ENCODE measurements at places on chromosomes 3 and 15. TPM values are rescaled to one million over a fixed set of nuclear protein-coding genes. Genes with fewer than 3 reads are reported as not detected.
A peak's percentile ranks its signal among the peaks of the same experiment; 100 is the strongest.

KLHDC8B gene
- 54.6 TPM for total RNA-seq

GABRR3 gene
- total RNA-seq: not detected

ITIH4 gene
- total RNA-seq: 45.3 TPM

CCDC80 gene
- total RNA-seq: 27.1 TPM

MGLL gene
- total RNA-seq: 7.3 TPM

LRRIQ4 gene
- total RNA-seq: not detected

DNA sequence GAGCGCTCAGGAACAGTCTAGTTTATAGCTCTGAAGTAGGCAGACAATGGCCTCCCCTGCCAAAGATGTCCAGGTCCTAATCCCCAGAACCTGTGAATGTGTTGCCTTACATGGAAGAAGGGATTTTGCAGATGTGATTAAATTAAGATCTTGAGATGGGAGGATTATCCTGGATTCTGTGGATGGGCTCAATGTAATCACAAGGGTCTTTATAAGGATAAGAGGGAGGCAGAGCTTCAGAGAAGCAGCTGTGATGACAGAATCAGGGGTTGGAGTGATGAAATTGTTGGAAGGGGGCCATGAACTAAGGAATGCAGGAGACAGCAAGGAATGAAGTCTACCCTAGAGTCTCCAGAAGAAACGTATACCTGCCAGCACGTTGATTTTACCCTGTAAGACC lies 14.0 kb upstream of the GK5 start:
- no peaks in the 10 kb centered on the region for H3K36me3 ChIP-seq
- no peak overlapping the region for H3K27ac ChIP-seq
- H3K4me3 ChIP-seq: no peak overlapping the region
- H3K27me3 ChIP-seq: peaks cover 6% of the 10 kb centered on the region
- DNase-seq: no peak
- H3K4me1 ChIP-seq: peaks cover 7% of the 10 kb centered on the region

- H3K27ac ChIP-seq: peak overlapping the region; percentile 92
- DNase-seq: no peak
- no peak overlapping the region for H3K4me3 ChIP-seq
- no peaks in the 10 kb centered on the region for H3K27me3 ChIP-seq
These were observed 2.2 kb downstream of the TYRO3 start for GRCh38 chr15:41561104-41561776.

GRCh38 chr15:34808016-34808415 lies 12.7 kb upstream of the ACTC1 start:
- peaks cover 4% of the 10 kb centered on the region for H3K4me1 ChIP-seq
- DNase-seq: no peak
- no peak overlapping the region for H3K27ac ChIP-seq
- no peak overlapping the region for H3K4me3 ChIP-seq

DNA sequence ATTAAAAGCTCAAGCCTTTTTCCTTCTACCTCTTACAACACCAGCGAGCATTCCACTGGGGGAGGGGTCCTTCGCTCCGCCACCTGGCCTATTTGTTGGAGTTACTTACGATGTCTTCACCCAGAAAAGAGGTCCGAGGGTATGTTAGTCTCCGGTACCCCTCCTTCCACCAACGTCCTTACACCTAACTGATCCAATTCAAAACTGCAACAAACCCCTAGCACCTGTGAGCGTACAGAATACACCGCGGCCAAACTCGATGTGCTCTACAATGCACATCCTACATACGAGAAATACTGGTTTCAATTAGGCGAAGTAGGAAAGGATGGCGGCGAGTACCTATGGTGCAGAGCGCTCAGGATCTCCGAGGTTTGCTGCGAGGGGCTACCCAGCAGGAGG lies 944 bp downstream of the SLITRK3 start:
- H3K27me3 ChIP-seq: peaks cover 78% of the 10 kb centered on the region
- H3K27ac ChIP-seq: no peak overlapping the region
- no peak for DNase-seq
- H3K36me3 ChIP-seq: no peaks in the 10 kb centered on the region
- peak overlapping the region; percentile 62 for H3K4me3 ChIP-seq

DNA sequence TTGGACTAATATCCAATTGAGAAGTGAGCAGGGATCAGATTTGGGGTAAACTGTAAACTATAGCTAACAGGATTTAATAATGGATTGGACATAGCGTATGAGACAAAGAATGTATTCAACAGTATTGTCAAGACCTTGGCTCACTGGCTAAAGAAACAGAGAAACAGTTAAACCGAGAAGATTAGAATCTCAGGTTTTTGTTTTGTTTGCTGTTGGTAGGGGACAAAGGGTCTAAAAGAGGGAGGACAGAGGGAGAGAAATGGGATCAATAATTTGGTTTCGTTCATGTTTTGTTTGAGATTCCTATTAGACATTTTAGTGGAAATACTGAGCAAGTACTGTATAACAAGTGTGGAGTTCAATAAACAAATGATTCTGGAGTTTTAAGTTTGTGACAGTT lies 28.6 kb downstream of the CLDN1 start:
- H3K4me3 ChIP-seq: no peak overlapping the region
- no peak overlapping the region for H3K27ac ChIP-seq
- DNase-seq: no peak
- H3K4me1 ChIP-seq: no peaks in the 10 kb centered on the region
- H3K36me3 ChIP-seq: no peaks in the 10 kb centered on the region
- no peaks in the 10 kb centered on the region for H3K27me3 ChIP-seq

GRCh38 chr3:66037330-66037985 lies 1.3 kb downstream of the MAGI1 start:
- H3K4me1 ChIP-seq: peaks cover 19% of the 10 kb centered on the region
- peak; percentile 81 for DNase-seq
- peak overlapping the region; percentile 96 for H3K27ac ChIP-seq

GRCh38 chr15:26838742-26839460 lies 28.0 kb upstream of the GABRA5 start:
- H3K4me3 ChIP-seq: no peak overlapping the region
- no peaks in the 10 kb centered on the region for H3K36me3 ChIP-seq
- H3K27ac ChIP-seq: no peak overlapping the region
- peak; percentile 14 for DNase-seq
- no peaks in the 10 kb centered on the region for H3K4me1 ChIP-seq

GRCh38 chr3:32901005-32901932 lies 50.2 kb upstream of the CCR4 start:
- no peaks in the 10 kb centered on the region for H3K36me3 ChIP-seq
- H3K4me3 ChIP-seq: no peak overlapping the region
- H3K27me3 ChIP-seq: no peaks in the 10 kb centered on the region
- DNase-seq: no peak
- peak overlapping the region; percentile 11 for H3K27ac ChIP-seq
- H3K4me1 ChIP-seq: peaks cover 3% of the 10 kb centered on the region

GRCh38 chr3:171327441-171328174 lies 132.6 kb downstream of the TNIK start:
- no peaks in the 10 kb centered on the region for H3K27me3 ChIP-seq
- no peak overlapping the region for H3K4me3 ChIP-seq
- no peaks in the 10 kb centered on the region for H3K4me1 ChIP-seq
- H3K36me3 ChIP-seq: no peaks in the 10 kb centered on the region
- DNase-seq: no peak
- no peak overlapping the region for H3K27ac ChIP-seq

- no peaks in the 10 kb centered on the region for H3K27me3 ChIP-seq
- no peak for DNase-seq
- H3K4me1 ChIP-seq: no peaks in the 10 kb centered on the region
These were observed 35.4 kb downstream of the CP start for GRCh38 chr3:149186219-149186618.

- no peaks in the 10 kb centered on the region for H3K4me1 ChIP-seq
- no peak overlapping the region for H3K27ac ChIP-seq
- no peaks in the 10 kb centered on the region for H3K36me3 ChIP-seq
These were observed 11.2 kb downstream of the DCBLD2 start for GRCh38 chr3:98890181-98890835.

- H3K36me3 ChIP-seq: no peaks in the 10 kb centered on the region
- H3K4me3 ChIP-seq: no peak overlapping the region
- H3K4me1 ChIP-seq: peaks cover 20% of the 10 kb centered on the region
- H3K27me3 ChIP-seq: no peaks in the 10 kb centered on the region
- H3K27ac ChIP-seq: peak overlapping the region; percentile 94
These were observed 103.2 kb upstream of the TJP1 start for GRCh38 chr15:29925227-29926082.

GRCh38 chr3:45199837-45200648 lies 26.0 kb downstream of the TMEM158 start:
- H3K27ac ChIP-seq: peak overlapping the region; percentile 62
- H3K4me1 ChIP-seq: peaks cover 3% of the 10 kb centered on the region
- peak; percentile 78 for DNase-seq

GRCh38 chr15:49421991-49422390 lies 1.1 kb upstream of the FGF7 start:
- peak; percentile 64 for DNase-seq
- H3K27me3 ChIP-seq: no peaks in the 10 kb centered on the region
- no peak overlapping the region for H3K27ac ChIP-seq

GRCh38 chr3:38576526-38577370 lies 72.7 kb downstream of the SCN5A start:
- no peak overlapping the region for H3K27ac ChIP-seq
- peak; percentile 2 for DNase-seq
- no peaks in the 10 kb centered on the region for H3K4me1 ChIP-seq
- no peaks in the 10 kb centered on the region for H3K27me3 ChIP-seq
- H3K36me3 ChIP-seq: no peaks in the 10 kb centered on the region

DNA sequence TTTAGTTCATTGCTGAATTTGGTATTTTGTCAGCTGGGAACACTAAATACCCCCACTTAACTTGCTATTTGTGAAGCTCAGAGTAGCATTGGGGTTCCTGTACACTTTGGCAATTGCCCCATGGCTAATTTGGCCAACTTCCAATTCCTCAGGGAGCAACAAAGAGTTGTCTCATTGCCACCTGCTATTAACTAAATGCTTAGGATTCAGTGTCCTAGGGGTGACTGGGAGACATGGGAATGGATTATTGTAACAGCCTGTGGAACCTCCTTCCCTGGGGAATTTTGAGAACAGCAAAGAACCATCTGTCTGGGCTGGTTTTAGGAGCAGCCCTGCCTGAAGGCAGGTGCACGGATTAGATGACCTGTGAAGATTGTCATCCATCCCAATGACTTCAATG lies 437.4 kb upstream of the TPRG1 start:
- H3K36me3 ChIP-seq: no peaks in the 10 kb centered on the region
- no peaks in the 10 kb centered on the region for H3K4me1 ChIP-seq

GRCh38 chr15:80367661-80368060 lies 36.5 kb upstream of the ARNT2 start:
- no peak overlapping the region for H3K27ac ChIP-seq
- no peaks in the 10 kb centered on the region for H3K36me3 ChIP-seq
- H3K4me1 ChIP-seq: no peaks in the 10 kb centered on the region
- H3K27me3 ChIP-seq: no peaks in the 10 kb centered on the region

DNA sequence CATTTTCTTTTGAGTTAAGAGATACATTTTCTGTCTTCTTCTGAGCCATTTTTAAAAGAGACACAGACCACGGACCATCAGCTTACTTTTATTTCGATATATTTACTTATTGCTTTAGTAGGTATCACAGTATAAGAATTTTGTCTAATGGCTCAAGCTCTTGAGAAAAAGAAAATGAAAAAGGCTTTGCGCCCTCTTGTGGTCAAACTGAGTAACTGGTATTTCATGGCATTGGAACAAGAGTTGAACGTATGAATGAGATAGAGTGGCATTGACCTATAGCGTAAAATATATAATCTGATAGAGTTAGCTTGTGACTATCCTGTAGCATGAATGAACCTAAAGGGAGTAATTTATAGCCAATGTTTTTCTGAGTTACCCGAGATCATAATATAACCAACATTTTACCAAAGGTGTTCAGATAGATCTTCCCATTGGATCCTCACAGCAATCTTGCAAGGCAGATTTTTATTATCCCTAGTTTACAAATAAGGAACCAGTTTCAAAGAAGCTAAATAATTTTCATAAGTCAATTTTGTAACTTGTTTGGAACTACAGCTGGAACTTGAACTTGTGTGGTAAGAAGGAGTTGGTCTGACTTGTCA lies 154.6 kb downstream of the POLR2M start:
- peak; percentile 73 for DNase-seq
- no peak overlapping the region for H3K4me3 ChIP-seq
- H3K27ac ChIP-seq: peak overlapping the region; percentile 23
- no peaks in the 10 kb centered on the region for H3K4me1 ChIP-seq

- H3K4me3 ChIP-seq: no peak overlapping the region
- no peaks in the 10 kb centered on the region for H3K27me3 ChIP-seq
- no peak for DNase-seq
- H3K4me1 ChIP-seq: no peaks in the 10 kb centered on the region
These were observed 40.7 kb upstream of the SCN5A start for GRCh38 chr3:38690185-38690584.

Measured in hepatocyte (in vitro differentiated cells).